ENCODE measurements at places on chromosomes 4 and X.

DNA sequence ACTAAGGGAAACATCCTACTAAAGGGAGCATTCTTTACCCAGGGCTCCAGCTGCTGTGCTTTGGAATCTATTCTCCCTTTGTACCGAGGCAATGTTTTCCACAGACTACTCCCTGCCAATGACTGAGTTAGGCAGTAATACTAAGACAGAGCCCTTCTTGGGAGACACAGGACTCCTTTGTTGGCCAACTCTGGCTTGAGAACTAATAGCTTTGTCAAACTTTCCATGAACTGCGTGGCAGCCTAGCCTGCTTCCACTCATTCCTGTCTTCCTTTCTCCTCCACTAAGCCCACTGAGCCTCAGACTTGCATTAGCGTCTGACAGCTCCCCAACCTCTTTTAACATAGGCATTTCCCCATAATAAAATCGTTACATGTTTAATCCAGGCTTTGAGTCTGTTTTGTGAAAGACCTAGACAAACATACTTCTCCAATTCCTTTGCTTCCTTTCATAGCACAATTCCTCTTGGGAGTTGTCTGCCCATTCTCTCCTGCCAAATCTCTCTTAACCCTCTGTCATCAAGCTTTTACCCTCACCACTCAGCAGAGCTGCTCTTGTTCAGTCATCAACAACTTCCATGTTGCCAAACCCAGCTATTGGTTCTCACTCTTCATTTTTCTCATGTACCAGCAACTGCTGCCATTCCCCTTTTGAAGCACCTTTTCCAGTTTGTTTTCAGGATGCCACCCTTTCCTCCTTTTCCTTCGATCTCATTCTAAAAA lies 300.3 kb upstream of the IGFBP7 start:
- peak; percentile 15 for DNase-seq

DNA sequence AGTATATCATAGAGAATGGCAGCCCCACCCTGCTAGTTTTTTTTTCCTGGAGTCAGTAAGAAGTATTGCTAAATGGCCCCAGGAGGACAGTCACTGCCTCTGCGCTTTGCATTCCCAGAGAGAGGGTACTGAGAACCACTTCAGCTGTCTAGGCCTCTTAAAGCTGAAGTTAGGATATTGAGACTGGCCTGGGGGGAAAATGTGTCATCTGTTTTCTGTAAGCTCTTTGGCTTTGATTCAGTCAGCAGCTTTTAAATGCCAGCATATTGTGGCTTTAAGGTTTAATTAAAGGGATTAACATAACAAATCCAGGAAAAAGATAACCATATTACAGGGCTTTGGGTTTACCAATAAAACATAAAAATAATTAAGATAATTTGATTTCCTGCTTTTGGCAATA lies 852.0 kb downstream of the PCDH18 start:
- DNase-seq: no peak

GRCh38 chr4:145884775-145885174 lies 53.8 kb downstream of the ZNF827 start:
- no peak for DNase-seq

- no peak for DNase-seq
These were observed 172.9 kb downstream of the AFAP1 start for GRCh38 chr4:7766661-7767345.

DNA sequence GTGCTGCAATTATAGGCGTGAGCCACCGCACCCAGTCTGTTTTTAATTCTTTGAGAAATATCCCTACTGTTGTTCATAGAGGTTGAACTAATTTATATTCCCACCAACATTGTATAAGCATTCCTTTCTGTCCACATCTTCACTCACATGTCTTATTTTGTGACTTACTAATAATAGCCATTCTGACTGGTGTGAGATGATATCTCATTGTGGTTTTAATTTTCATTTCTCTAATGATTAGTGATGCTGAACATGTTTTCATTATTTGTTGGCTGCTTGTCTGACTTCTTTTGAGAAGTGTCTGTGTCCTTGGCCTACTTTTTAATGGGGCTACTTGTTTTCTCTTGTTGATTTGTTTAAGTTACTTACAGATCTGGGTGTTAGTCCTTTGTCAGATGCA lies 310.9 kb upstream of the MAOA start:
- DNase-seq: no peak

- DNase-seq: no peak
These were observed 4.7 kb downstream of the CPLX1 start for GRCh38 chr4:821181-821591.

GRCh38 chr4:151860561-151861093 lies 99.8 kb upstream of the GATB start:
- DNase-seq: no peak

- no peak for DNase-seq
These were observed 12.9 kb downstream of the NHSL2 start for GRCh38 chrX:71923516-71923915.

- no peak for DNase-seq
These were observed 47.4 kb downstream of the ASIC5 start for GRCh38 chr4:155818639-155819038.

DNA sequence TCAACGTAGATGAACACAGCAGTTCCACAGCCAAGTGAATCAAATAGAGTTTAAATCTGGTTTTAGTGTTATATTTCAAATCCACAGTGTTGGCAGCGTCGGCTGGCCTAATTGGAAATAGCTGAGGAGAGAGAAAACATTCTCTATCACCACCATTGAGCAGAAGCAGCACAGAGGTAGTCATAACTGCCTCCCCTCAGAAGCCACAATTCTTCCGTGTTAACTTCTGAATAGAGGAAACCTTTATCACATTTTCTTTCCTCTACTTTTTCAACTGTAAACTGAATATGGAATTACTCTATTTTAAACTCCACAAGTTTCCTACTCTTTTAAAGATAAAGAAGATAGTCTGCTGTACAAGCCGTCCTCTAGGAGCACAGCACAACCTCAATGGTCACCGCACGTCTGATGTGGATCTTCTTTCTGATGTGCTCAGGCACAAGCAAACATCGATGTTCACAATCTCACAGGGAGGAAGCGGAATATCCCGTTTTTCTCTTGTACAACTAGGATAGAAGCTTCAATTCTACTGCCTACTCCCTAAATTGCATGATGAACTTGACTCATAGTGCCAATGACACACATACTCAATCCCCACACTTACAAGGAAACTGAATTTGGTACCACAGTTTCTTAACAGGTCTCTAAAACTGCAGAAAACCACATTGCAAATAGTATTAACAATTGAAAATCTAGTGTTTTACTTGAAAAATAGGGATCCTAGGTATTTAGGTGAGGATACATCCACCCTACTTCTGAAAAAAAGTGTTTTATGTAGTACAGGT lies 217.8 kb upstream of the ETNPPL start:
- DNase-seq: no peak

DNA sequence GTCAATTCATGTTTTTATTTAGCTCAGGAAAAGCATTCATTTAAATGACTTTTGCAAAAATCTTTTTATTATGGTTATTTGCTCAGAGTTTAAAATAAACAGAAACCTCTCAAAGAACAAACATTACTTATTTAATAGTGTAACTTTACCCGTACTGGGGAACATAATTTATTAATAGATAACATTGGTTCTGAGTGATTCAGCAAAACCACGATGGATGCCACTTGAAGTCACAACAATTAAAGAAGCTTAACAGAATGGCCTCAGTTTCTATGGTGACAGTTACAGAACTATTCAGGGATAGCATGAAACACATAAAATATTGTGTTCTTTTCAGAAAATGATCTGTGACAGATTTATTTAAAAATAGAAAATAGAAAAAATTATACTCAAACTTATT lies 368.7 kb downstream of the CCSER1 start:
- no peak for DNase-seq

DNA sequence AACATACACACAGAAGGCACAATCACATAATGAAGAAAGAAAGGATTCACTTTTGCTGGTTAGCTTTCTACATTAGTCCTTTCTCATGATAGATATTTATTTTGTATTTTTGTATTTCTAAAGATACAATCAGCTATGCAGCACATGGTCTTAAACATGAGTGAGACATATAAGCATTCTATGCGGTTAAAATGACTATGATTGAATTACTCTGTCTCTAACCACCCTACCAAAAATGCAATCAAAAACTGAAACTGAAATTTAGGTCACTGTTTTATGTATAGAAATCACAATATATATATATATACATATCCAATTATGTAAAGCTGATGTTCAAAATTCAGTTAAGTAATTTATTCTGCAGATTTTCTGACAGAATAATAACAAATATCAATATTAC lies 21.9 kb downstream of the CXXC4 start:
- DNase-seq: no peak

DNA sequence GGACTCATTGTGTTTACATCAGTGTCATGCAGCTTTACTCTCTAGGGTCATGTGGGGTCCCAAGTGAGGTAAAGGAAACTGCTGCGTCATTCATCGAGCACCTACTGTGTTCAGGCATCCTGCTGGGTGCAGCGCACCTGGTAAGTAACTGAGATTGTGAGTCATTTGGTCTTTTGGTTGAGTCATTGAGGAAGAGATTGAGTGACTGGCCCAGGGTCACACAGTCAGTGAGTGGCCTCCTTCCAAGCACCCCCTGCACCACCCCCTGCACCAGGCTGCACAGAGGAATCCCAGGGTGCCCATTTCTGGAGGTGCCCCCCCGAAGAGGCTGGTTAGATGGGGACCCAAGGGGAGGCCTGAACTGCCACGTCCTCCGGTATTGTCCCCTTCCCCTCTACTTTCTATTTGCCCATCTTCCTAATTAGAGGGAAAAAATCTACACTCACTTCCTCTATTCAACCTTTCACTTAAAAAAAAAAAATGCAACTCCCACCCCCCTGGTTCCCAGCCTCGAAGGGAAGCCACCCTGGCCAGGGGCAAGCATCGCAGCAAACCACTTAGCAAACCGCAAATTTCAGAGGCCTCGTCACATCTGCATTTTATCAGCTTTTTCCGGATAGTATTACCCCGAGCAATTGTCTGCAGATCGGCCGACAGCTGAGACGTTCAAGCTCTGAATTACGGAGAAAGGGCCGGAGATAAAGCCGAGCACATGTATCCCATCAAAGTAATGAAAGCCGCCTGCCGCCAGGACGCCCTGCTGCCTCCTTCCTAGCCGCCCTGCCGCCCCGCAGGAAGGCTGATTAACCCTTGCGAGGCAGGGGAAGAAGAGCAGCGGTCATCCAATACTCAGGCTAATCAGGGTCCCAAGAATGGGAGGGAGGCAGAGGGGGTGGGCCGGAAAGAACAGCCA lies 96.3 kb upstream of the MSX1 start:
- no peak for DNase-seq

DNA sequence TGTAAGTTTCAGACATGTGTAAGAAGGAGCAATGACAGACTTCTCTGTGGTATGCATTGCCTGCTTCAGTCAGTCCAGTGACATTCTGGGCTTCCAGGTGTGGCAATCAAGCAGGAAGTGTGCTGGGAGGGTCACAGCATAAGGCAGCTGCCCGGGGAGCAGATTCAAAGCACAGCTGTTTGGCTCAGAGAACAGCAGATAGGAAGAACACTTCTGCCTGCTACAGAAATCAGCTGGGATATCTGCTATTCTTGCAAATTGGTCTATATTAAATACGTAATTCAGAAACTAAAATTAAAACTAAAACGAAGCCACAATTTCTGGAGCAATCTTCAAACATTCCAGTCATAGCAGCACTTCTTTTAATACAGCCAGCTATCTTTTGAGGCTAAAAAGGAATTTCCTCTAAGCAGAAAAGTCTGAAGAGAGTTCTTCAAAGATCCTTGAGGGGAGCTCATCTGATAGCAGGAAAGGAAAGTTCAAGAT lies 47.5 kb upstream of the GALNT7 start:
- no peak for DNase-seq

GRCh38 chr4:36029951-36030350 lies 214.4 kb downstream of the ARAP2 start:
- DNase-seq: no peak

GRCh38 chrX:48511560-48511959 lies 2.8 kb downstream of the PORCN start:
- no peak for DNase-seq

- no peak for DNase-seq
These were observed 408.1 kb downstream of the DCAF12L2 start for GRCh38 chrX:125757794-125758564.

- DNase-seq: no peak
These were observed 1.4 kb downstream of the TCEAL1 start for GRCh38 chrX:103630171-103630511.

- no peak for DNase-seq
These were observed 20.6 kb downstream of the ZDHHC9 start for GRCh38 chrX:129823115-129823514.

GRCh38 chr4:122591196-122591595 lies 29.7 kb downstream of the IL21 start:
- no peak for DNase-seq

DNA sequence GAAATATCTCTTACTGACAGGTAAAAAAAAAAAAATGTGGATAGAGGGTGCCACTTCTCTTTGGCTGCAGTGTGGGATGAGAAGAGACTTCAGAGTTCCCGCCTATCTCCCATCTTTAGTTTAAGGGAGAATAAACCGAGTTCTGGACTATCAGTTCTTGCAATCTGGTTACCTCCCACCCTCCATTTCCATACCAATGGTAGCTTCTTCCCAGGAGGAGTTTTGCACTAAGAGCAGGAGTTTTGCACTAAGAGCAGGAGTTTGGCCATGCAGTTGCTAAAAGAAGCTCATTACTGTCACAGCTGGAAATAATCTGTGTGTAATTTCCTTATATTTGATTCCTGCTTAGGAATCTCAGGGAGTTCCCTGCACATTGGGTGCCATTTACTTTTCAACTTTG lies 10.8 kb upstream of the GUCY1B1 start:
- DNase-seq: no peak

DNA sequence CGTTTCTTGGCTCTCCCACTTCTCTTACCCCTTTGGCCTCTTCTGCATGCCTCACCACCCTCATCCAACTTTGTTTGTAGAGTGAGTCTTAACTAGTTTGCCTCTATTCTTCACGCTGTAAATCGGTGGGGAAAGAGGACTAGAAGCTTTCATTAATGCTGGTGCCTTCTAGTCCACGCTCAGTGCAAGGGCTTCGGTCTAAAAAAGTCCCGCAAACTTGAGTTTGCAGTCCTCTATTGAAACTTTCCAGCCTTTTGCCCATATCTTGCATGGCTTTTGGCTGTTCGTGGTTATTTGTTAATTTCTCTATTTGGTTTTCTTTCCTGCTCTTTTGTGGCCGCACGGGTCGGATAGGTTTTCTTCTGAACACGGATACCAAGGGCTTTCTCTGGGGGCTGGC lies 868 bp downstream of the DACH2 start:
- DNase-seq: no peak

DNA sequence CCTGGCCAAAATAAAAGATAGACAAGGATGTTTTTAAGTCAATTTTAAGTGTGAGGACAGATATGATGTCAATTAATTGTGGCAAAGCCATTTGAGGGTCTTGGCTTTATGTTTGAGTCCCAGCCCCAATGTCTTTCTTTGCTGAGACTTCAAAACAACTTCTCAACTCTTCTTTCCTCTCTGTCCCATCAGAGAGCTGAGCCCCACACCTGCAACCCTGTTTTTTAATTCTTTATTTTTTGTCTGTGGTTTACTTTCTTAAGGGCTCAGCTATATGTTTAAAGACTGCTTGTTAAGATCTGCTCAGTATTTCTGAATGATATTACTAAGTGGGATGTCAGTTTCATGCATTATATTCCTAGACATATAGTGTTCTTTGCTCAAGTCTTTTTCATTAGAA lies 164.3 kb downstream of the HS3ST1 start:
- DNase-seq: no peak

- DNase-seq: peak; percentile 2
These were observed 15.9 kb downstream of the MID1IP1 start for GRCh38 chrX:38817004-38817703.

- DNase-seq: no peak
These were observed 91.8 kb downstream of the PDE5A start for GRCh38 chr4:119536572-119537528.
